ENCODE measurements at places on chromosomes 3 and 15.

DNA sequence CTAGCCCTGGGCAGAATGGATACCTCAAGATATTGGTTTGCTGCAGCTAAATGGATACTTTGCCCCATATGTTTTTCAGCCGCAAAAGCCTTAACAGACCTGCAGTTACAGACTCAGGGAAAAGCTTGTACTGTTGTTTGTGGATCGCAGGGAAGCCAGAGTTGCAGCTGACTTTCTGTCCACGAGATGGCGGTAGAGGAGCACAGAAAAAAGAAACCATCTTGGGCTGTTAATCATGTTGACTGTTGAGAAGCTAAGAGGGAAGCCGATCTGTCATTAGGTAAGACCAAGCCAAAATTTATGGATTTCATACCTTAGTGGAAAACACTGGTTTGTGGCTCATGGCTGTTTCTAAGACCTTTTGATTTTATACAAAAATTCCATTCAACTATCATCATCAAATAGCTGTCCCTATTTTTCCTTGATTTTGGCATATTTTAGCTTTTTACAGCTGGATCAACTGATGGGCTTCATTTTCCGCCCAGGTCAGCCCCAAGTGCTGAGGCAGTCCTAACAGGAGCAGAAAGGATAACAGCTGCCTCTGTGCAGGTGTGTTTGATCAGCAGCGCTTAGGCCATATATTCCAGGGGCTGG is 205.7 kb upstream of the ZPLD1 start:
- DNase-seq = peak; percentile 72

DNA sequence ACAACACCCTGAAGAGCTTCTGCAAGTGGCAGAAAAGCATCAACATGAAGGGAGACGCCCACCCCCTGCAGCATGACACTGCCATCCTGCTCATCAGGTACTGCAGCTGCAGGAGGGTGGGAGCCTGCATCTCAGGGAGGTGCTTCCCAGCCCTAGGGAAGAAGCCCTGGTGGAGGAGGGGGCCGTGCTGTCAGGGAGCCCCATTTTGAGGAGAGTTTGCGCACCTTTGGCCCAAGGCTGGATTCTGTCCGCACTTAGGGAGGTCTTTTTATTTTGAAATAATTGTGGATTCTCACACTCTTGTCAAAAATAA is 42.1 kb downstream of the SAXO2 start:
- no peak for DNase-seq

GRCh38 chr15:28079313-28079969 is 19.7 kb downstream of the OCA2 start:
- DNase-seq = no peak

DNA sequence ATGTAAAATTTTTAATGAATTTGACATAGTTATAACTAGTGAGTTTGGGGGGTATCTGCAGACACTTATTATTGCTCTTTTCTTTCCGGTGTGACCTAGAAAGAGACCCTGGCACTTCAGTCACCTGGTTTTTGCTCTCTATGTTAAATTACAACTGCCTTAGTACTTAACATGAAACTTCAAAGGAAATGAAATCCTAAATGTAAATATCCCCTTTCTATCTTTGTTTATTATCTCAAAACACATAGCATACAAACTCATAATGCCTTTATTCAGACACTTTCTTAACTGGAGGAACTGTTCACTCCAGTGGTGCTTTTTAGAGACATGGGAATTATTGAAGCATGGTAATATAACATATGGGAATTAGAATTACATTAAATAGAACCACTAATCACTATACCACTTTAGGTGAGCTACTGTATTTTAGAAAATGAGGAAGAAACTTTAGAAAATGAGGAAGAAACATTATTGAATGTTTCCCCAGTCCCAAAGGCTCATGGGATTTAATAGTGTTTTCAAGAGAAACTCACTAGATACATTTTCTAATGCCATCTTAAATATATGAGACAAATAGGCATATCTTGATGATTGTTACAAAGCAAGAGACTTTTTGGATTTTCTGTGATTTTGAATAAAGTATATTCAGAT is 119.5 kb upstream of the MLF1 start:
- no peak for DNase-seq

GRCh38 chr15:56667517-56667916 is 65.8 kb downstream of the ZNF280D start:
- no peak for DNase-seq

DNA sequence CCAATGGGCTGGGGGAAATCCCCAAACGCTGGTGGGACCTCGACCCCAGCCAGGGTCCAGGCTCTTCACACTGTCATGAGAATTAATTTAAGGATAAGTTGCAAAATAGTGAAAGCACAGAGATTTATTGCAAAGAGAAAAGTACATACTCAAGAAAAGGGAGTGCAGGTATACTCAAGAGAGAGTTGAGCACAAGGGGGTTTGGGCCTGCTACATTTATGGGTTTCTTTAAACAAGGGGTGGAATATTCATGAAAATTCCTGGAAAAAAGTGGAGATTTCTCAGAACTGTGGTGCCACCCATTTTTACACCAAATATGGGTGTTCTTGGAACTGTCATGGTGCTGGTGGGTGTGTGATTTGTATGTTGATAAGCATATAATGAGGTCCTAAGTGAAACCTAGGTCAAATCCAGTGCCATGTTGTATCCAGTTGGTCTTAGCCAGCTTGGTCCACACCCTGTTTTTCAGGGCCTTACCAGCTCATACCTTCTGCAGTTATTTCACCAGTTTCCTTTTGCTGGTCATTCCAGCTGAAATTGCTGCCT is 32.6 kb upstream of the NEO1 start:
- DNase-seq = no peak

GRCh38 chr15:67403428-67404154 is 117.3 kb upstream of the C15orf61 start:
- no peak for DNase-seq

- DNase-seq = no peak
Observed at GRCh38 chr3:14875411-14876175, 56.8 kb downstream of the FGD5 start.

GRCh38 chr3:2603692-2604289 is 505.1 kb downstream of the CNTN4 start:
- DNase-seq = no peak

DNA sequence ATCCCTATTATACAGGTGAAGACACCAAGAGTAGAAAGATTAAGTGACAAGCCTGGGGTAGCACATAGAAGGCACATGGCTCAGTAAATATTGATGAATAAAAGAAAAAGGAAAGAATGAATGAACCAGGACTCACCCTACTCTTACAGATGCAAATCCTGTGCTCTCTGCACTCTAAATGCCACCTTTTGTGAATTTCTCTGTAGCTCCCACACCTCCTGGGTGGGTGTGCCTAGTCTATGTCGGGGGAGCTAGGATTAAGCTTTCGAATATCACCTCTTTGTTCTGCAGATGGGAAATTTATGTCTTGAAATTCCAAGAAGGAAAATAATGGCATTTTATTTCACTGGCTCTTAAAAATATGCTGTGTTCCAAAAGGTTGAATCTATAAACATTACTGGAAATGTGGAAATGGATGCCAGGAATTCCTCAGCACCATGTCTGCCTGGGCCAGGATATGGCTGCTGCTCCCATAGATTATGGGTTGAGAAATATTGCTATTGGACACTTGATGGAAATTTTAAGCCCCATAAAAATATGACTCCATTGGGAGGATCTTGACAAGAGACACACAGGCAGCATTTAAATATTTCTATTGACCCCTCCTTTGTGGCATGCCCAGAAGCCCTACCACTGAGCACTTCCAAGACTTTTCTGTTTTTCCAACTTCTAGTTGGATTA is 43.3 kb downstream of the CCNB2 start:
- DNase-seq = no peak

DNA sequence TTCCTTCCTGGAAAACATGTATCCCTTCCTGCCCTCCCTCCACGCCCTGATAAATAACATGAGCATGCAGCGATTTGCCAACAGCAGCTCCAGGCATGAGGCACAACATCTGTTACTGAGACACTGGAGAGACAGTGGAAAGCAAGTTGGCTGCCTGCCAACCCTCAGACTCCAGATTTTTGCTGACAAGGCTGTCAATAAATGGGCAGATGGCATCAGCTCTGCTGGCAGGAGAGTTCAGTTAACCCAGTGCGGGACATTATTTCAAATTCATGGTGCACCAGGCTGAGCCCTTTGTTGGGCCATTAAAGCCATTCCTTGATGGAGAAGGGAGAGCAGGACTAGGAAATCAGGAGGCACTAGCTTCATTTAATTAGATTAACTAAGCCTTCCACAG is 293.3 kb downstream of the MEX3B start:
- DNase-seq = peak; percentile 78

- DNase-seq = no peak
Observed at GRCh38 chr3:28907616-28908015, 373.3 kb upstream of the RBMS3 start.

DNA sequence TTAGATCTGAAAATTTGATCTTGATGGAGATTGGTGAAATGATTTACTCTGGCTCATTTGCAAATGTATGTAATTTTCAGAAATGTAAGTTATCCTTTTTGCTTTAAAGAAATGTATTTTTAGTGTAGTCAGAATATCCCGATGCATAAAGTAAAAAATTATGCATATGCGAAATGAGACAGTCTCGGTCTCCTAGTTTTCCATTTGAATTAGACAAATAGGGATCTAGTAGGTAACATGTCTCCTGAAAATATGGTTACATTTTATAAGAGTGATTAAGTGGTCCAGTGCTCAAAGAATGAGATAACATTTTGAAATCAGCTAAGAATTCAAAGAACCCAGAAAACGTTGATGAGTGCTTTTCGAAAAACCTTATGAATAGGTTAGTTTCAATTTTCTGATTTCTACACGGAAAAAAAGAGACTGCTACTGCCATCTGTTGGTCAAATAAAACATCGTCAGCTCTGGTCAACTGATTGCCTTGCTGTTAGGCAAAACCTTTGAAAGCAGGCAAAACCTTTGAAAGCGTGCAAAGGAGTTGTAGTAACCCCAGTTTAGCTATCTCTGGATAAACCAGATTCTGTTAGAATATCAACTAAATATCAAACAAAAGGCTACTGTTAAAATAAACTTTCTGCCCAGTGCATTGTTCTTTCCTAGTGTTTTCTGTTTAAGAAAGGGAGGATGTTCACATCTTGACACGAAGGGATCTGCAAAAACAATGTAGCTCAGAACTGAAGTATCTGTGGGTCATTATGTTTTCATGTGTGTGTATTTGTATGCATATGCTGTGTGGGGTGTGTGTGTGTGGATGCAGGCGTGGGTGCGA is 59.3 kb upstream of the CHMP2B start:
- peak; percentile 13 for DNase-seq

GRCh38 chr15:92810418-92811138 is 89.5 kb upstream of the CHD2 start:
- DNase-seq = peak; percentile 45

DNA sequence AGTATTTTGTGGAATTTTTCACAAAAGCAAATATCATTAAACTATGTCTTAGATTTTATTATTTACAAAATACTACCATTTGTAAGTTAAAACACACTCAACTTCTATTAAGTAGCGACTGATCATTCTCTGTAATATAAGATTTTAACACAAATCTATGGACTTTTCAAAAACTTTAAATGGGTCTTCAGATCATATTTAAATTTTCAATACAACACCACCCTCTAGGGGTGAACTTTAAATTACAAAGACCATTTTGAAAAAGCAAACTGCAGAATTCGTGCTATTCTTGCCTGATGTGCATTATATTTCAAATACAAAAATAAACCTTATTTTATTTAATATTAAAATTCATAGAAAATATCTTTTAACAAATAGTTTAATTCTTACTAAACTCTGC is 8.2 kb upstream of the VGLL4 start:
- DNase-seq = no peak

DNA sequence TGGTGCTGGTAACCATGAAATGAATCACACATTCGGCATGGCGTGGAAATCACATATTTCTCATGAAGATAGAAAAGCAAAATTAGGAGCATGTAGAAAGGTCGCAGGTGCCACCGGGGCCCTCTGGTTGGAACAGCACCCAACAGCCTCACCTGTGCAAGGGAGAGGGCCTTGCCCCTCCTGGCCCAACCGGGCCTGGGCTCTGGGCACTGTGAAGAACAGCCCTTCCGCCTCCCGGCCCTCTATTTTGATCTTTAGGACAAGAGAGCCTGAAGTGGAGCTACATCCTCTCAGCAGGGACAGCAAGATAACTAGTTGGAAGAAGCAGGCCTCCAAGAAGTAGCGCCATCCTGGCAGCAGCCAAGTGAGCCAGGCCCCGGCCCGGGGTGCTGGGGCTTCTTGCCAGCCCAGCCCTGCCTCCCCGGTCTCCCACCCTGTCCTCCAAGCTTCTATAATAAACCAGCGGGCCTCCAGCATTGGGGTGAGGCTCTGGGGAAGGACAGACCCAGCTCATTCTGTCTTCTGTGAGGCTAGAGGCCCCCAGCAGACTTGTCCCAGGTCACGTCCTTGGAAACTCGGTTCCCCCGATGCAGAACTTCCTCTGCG is 46.1 kb upstream of the FGD5 start:
- DNase-seq = no peak

DNA sequence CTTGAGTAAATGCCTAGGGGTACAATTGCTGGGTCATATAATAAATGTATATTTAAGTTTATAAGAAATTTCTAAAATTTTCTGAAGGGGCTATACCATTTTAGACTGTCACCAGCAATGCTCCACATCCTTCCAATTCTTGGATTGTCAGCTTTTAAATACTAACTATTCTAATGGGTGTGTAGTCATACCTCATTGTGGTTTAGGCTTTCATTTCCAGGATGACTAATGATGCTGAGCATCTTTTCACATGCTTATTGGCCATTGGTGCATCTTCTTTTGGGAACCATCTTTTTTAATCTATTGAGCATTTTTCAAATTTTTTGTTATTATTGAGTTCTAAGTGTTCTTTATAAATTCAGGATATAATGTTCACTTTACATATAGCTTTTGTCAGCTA is 52.5 kb upstream of the CORO2B start:
- no peak for DNase-seq

DNA sequence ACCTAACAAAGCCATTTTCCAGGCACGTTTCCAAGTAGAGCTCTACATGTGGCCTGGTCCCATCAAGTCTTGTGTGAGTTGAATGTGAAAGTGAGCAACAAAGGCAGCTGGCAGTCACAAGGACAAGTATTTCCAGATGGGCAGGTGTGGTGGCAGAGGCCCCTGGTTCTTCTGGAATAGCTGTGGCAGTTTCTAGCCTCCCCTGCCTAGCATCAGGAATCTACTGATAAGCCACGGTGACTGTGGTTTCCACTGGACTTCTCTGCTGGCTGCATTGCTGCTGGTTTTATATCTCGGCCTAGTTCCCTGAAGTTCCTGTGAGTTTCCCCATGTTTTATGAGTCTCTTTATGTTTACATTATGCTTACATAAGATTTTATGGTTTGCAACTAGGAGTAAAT is 117.7 kb downstream of the GOLIM4 start:
- DNase-seq = peak; percentile 79

DNA sequence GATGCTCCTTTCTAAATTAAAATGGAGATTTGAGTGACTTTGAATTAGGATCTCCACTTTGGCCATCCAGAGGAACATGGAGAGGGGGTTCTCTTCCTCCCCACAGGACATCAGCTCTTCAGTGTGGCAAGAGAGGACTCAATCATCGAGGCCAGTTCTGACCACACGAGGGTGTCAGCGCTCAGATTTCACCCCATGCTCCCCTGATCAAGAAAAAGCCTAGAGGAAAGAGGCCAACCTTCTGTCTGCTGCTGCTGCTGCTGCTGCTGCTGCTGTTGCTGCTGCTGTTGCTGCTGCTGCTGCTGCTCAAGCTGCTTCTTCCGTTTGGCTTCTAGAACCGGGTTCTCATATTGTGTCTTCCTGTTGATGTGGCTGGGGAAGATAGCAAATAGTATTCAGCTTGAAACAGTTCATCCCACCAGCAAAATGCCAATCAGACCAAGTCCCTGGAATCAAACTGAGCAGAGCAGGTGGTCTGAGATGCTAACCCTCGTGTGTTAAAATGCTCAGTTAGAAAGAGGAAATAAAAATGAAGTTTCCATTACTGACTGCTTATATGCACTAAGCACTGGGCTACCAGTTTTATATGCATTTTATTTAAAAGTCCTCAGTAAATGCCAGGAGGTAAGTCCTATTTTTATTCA is 599.0 kb downstream of the MAGI1 start:
- DNase-seq = peak; percentile 37

Measured in NCI-H1105 (cell line).